Skeletal muscle cell (primary cell): ENCODE measurements at places on chromosomes 11 and 22.

- no peak for DNase-seq
Measured at GRCh38 chr22:34808618-34809017, 257.3 kb upstream of the ISX start.

- no peak for DNase-seq
Measured at GRCh38 chr11:68040957-68041591, 2.2 kb downstream of the TCIRG1 start.

- no peak for DNase-seq
Measured at GRCh38 chr22:20244691-20245576, 23.2 kb downstream of the RTN4R start.

GRCh38 chr11:126212089-126212660, 593 bp downstream of the FAM118B start:
- no peak for DNase-seq

DNA sequence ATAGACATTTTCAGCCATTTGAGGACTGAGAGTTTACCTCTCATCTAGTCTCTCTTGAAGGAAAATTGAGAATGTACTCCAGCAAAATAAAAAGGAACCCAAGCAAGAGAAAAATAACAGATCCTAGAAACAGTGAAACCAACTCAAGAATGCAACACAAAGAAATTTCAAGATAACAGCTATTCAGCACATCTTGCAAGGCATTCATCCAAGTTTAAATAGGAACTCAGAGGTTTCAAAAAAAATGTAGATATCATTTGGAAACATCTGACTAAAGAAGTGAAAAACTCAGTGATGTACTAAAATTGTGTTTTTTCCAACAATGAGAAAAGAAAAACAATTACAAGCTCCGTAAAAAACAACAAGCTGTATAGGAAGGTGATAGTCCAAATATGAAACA, 76.4 kb downstream of the TMEM135 start:
- DNase-seq = no peak

DNA sequence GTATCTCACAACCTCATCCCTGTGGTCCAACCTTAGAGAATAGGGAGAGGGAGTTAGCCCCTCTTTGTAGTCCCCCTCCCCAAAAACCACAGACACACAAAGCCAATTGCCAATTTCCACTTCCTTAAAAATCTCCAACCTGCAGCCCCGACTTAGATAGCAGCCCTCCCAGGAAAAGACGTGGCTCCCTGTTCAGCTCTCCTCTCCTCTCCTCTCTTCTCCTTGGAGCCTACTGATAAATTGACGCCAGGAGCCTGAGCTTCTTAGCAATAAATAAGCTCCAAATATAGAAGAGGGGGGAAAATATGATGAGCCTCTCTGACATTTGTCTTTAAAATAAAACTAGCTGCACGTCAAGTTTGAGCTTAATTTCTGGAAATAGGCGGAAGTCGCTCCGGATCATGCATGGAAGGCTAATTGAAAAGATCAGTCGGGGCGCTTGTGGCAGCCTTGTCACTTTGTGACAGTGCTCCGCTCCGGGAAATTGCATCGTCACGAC, 7.3 kb downstream of the PAX6 start:
- no peak for DNase-seq

DNA sequence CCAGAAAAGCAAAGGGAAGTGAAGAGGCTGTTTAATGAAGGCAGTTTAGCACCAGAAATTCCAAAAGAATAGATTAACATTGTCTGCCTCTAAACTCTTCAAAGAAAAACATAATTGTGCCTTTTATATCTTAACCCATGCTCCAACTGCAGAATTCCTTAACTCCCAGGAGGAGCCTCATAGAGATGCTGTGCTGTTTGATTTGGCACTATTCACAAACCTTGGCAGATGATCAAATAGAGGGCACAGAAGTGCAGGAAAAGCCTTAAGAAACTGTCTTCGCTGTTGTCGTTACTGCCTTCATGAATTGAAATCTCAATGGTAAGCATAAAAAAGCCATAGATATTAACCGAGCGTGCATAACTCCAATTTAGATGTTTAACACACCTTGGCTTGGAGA, 124.1 kb upstream of the MPPED2 start:
- peak; percentile 43 for DNase-seq

GRCh38 chr11:93984196-93984567, 37.0 kb upstream of the HEPHL1 start:
- DNase-seq = no peak

GRCh38 chr11:116927163-116927974, 89.9 kb upstream of the APOA1 start:
- no peak for DNase-seq

GRCh38 chr22:32652645-32653270, 148.7 kb upstream of the TIMP3 start:
- no peak for DNase-seq

GRCh38 chr11:36347384-36347906, 51.4 kb downstream of the PRR5L start:
- no peak for DNase-seq

GRCh38 chr11:109851780-109852390, 241.3 kb upstream of the ZC3H12C start:
- DNase-seq = peak; percentile 22

DNA sequence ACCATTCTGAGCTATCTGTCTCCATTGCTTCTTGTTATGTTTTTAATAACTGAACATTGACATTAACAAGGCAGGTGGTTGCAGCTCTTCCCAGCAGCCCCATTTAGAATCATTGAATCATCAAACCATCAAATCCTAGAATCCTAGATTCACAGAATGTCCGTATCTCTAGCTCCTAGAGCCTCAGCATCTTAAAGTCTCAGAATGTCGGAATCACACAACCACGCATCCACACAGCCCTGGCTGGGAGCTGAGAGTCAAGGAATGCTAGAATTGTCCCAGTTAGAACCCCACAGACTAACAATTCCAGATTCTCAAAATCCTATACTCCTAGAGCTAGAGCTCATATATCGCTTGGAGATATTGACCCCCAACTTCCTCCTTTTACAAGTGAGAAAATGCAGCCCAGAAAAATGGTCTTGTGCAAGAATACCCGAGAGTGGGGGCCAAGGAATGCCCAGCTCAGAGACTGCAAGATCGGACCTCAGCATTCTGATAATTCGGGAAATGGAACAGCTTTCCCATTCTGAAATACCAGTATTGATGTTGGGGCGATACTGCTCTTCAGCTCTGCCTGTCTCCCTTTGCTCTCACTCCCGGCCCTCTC, 38.8 kb downstream of the PDE2A start:
- no peak for DNase-seq

GRCh38 chr22:44846726-44847275, 94.4 kb downstream of the ARHGAP8 start:
- DNase-seq = no peak

DNA sequence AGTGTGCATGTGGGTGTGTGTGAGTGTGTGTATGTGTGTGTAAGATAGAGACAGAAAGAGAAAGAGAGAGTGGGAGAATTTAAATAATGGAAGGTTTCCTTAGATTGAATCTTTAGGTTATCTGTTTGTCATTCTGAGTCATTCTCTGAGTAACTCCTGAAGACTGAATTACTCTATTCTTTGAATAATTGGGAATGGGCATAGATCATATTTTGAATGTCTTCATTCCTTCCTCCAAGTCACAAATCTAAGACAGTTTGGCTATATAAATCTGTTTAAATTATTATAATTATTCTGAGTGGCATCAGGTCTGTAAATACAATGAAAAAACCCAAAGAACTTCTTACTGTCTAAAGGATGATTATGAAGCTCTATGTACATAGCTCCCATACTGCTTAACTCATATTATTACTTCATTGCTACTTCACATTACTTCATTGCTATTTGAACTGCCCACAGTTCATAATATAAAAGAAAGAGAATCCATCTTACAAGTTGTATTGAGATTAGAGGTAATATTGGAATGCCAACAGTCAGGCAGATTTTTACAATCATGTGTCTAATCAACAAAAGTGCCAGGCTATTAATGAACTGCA, 346.6 kb upstream of the CCDC179 start:
- DNase-seq = no peak

- DNase-seq = no peak
Measured at GRCh38 chr11:11841116-11841722, 553 bp upstream of the USP47 start.

GRCh38 chr11:29448246-29448877, 568.5 kb downstream of the KCNA4 start:
- peak; percentile 10 for DNase-seq

- DNase-seq = no peak
Measured at GRCh38 chr11:95650276-95650675, 139.3 kb downstream of the FAM76B start.

- no peak for DNase-seq
Measured at GRCh38 chr11:113281052-113281725, 33.2 kb upstream of the TTC12 start.

DNA sequence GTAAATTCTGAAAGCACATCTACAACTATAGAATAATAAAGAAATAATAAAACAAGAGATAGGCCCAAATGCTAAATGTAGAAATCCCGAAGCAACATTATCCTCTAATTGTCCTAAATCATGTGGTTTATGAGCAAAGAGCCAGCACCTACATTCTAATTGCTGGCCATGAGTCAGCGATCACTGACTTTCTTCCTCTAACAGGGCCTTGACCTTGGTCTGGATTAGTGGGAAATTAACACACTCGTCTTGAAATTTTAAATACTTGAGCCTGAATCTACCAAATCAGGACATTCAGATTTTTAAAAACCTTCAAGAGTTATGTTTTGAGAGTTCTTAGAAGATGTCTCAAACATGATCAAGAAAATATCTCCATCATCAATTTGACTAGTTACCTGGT, 727.6 kb downstream of the METTL15 start:
- DNase-seq = no peak

DNA sequence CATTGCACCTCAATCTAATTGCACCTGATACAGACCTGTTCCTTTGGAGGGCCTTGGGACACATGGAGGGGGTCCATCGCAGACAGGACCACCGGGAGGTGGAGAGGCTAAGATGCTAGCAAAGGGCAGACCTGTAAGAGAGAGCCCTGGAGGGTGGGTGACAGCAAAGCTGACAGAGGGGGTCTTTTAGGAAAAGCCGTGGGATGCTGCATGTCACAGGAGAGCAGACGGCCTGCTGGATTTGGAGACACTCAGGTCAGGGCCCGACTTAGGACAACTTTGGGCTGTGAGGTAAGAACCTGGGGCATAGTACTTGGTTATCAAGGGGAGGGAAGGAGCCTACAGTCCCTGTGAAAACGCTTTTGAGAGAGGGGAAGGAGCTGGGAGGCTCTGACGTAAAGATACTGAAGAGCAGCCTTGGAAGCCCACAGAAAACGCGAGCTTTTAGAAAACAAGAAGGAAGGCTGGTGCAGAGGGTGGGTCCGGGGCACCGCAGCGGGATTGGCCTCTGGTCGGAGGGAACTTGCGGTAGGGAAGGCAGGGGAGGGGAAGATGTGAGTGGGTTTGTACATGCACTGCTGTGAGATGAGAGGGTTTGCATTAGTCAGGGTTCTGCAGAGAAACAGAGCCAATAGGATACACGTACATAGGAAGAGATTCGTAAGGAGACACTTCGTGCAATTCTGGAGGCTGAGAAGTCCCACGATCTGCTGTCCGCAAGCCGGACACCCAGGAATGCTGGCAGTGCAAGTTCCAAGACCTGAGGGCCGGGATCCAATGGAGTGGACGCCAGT, 868.5 kb downstream of the TBC1D22A start:
- DNase-seq = no peak

- no peak for DNase-seq
Measured at GRCh38 chr11:124219126-124219525, 21.8 kb upstream of the OR8G1 start.

- DNase-seq = no peak
Measured at GRCh38 chr11:121586750-121587149, 134.0 kb upstream of the SORL1-AS1 start.

DNA sequence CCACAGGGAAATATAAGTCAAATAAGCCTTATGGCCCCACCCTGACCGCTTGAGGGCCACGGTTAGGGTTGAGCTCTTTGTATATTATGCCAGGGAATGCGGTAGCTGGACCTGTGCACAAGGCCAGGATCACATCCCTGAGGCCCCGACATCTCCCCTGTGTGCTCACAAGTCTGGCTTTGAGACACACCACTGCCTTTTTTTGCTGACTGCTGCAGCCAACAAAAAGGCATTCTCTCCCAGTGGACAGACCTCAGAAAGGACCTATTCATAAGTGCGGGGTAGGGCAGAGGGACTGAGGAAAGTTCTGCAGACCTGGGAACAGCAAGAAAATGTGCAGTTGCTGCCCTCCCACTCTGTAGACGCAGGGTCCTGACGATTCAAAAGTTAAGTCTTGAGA, 3.4 kb upstream of the SIDT2 start:
- no peak for DNase-seq

GRCh38 chr22:46969491-46969890, 207.0 kb downstream of the TBC1D22A start:
- no peak for DNase-seq

GRCh38 chr11:123235117-123235655, 40.1 kb upstream of the CLMP start:
- no peak for DNase-seq

- no peak for DNase-seq
Measured at GRCh38 chr11:87295237-87295636, 257.5 kb downstream of the TMEM135 start.

DNA sequence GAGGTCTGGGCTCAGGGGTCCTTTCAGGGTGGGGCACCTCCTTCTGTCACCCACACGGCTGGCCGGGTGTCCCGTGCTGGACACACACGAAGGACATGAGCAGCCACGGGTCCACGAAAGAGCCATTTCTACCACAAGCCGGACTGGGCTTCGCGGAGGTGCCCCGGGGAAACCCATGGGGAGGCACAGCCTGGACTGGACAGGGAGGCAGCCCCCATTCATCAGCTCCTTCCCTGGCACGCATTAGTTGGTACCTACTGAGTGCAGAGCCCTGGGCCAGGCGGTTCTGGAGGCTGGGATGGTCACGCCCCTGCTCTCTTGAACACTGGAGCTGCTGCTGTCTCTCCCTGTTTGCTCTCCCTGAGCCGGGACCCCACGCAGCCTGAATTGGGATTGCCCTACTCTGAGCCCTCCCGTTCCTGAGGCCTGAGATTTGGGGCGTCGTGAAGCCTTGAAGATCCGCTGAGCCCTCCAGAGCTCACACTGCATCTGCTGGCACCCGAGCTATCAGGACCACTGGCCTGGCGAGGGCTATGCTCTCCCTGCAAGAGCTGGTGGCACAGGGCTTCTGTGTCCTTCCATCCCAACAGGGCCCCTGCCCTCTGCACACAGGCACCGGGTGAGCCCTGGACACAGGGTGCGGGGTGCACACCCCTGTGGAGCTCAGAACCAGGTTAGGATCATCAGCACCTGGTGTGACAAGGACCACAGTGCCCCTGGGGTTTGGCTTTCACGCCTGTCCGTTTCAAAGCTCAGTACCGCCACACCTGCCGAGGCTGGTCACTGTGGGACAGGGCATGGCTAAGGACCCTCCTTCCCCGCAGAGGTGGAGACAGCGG, 84.6 kb downstream of the MYEOV start:
- DNase-seq = no peak

- DNase-seq = no peak
Measured at GRCh38 chr11:62707277-62707861, at the start of the genes BSCL2 and GNG3. TSS of gene BSCL2 (minus strand) at chr11:62707424. CDS start at chr11:62707195, 229 bp downstream. TSS of gene GNG3 (plus strand) at chr11:62707676. CDS start at chr11:62708296, 620 bp downstream.
